ENCODE measurements at places on chromosomes 2 and 18.

- DNase-seq: peak; percentile 11
These were observed 200.8 kb downstream of the SLC8A1 start for GRCh38 chr2:40251137-40251536.

- no peak for DNase-seq
These were observed 51.9 kb downstream of the ANKMY1 start for GRCh38 chr2:240505910-240506309.

DNA sequence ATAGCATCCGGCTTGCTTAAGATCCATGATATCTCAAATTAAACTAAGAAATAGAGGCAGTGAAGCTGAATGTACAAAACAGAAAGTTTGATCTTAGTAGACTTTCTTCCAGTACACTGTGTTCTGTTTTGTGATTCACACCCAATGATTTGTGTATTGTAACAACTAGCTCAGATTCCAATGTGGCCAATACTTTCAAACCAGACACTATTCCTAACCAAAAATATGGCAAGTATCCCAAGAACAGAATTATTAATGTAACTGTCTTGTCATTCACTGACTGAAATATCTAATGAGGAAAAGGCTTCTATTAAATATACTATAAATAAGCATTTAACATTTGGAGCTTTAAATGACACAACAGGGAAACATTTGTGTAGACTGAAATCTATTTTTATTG, 299.1 kb downstream of the NRXN1 start:
- no peak for DNase-seq

GRCh38 chr18:48228301-48228715, 180.9 kb downstream of the ZBTB7C start:
- DNase-seq: no peak

- no peak for DNase-seq
These were observed 4.9 kb upstream of the WNT10A start for GRCh38 chr2:218875692-218876246.

GRCh38 chr2:46001741-46002506, 295.3 kb upstream of the EPAS1 start:
- no peak for DNase-seq

All from NCI-H526 treated with DMSO at 0.1 percent for 48 hours (cell line).